ENCODE measurements at places on chromosomes 12 and 14.

- no peak for DNase-seq
Measured at GRCh38 chr12:131356485-131357184, 354.3 kb upstream of the SFSWAP start.

DNA sequence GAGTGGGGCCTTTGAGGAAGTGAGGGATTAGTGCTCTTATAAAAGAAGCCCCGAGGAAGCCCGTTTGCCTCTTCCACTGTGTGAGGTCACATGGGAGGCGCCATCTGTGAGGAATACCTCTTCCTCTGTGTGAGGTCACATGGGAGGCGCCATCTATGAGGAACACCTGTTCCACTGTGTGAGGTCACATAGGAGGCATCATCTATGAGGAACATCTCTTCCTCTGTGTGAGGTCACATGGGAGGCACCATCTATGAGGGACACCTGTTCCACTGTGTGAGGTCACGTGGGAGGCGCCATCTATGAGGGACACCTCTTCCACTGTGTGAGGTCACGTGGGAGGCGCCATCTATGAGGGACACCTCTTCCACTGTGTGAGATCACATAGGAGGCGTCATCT lies 69.7 kb downstream of the SLC24A4 start:
- no peak for DNase-seq

GRCh38 chr12:120118321-120119061 lies 1.9 kb upstream of the RAB35 start:
- DNase-seq, result no peak

DNA sequence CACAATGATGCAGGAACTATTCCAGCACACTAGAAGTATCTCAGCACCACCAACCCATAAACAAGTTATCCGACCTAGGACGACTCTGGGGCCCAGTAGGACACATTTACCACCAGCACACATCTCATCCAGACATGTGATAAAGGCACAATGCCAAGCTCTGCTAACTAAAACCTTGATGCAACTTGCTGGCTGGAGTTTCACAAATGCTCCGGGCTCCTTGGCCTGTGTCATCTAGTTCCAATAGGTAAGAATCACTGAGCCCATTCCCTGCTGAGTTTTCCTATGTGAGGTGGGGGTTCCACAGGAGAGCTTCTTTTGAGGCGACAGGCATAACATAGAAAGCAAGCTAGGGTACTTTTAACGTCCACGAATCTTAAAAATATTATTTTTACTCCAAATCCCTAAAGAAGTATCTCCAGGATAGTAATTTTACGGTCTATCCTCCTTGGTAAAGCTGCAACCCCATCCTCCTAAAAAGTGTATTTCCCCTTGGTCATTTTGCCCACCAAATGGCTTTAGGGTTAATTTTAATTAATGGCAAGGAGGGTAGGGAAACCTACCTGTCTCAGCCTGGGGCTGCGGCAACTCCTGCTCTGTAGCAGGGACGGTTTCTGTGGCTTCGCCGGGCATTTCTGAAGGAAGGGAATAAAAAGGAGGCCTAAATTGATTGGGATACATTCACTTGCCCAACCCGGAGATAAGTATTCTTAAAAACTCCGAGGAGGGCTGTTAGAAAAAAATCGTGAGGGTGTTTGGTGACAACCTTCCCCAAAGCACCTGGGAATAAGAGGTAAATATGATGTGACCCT lies 1.0 kb downstream of the NACA start:
- DNase-seq, result no peak

DNA sequence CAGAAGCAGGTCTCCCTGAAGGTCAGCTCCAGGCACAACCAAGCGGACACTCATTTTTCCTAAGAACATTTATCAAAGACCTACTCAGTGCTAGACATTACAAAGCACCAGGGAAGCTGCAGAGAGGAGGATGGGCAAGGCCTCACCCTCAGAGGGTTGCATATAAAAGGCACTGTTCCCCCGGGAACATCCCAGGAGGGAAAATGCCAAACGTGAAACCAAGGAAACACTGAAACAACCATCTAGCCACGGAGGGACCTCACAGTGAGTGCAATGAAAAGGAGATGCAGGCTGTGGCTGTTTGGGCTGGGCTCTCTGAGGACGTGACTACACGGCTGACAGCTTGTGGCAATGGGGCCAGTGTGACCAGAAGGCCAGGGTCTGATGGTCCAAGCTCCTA lies 117.4 kb upstream of the VASH1 start:
- DNase-seq, result no peak

- no peak for DNase-seq
Measured at GRCh38 chr14:66979101-66979974, 209.9 kb upstream of the GARIN2 start.

GRCh38 chr12:79998554-79998953 lies 63.7 kb upstream of the PPP1R12A start:
- no peak for DNase-seq

DNA sequence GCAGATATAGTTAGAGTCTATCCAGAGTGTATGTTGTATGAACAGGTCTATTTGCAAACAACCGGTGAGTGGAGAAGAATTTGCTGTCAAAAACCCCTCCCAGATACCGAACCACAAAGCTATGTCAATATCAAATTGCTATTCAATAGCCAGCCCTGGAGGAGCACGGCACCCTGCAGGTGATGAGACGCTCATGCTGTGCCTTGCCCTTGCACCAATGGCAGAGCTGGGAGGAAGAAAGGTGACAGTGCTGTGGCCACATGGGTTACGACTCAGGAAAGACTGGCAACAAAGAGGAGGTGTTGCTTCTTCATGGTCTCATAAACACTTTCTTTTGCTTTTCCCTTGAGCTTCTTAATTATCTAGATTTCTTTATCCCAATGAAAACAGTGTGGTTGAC lies 55.7 kb downstream of the PAX9 start:
- no peak for DNase-seq

GRCh38 chr12:74899031-74899829 lies 310.4 kb downstream of the KCNC2 start:
- DNase-seq, result no peak

DNA sequence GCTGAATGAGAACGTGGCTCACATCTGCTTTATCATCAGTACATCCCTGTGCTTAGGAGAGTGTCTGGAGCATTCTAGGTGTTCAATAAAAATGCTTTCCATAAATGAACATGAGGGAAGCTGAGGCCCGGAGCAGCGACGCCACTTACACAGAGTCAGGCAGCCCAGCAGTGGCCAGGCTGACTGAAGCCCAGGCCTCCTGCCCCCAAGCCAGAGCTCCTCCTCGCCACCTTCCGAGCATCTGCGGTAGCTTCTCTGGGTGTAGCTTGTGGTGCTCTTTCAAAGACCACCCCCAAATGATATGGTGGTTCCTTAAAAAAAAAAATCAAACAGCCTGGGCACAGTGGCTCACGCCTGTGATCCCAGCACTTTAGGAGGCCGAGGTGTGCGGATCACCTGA lies 88.8 kb downstream of the FBXL14 start:
- DNase-seq, result no peak

GRCh38 chr14:74921987-74922751 lies 891 bp downstream of the RPS6KL1 start:
- DNase-seq, result no peak

- DNase-seq, result no peak
Measured at GRCh38 chr14:74542056-74542685, 48.6 kb downstream of the ISCA2 start.

GRCh38 chr14:24673534-24674203 lies 39.7 kb upstream of the GZMB start:
- DNase-seq, result peak; percentile 66

- no peak for DNase-seq
Measured at GRCh38 chr14:72826039-72826438, 67.9 kb downstream of the DPF3 start.

- DNase-seq, result no peak
Measured at GRCh38 chr12:93500201-93500600, 32.9 kb downstream of the MRPL42 start.

DNA sequence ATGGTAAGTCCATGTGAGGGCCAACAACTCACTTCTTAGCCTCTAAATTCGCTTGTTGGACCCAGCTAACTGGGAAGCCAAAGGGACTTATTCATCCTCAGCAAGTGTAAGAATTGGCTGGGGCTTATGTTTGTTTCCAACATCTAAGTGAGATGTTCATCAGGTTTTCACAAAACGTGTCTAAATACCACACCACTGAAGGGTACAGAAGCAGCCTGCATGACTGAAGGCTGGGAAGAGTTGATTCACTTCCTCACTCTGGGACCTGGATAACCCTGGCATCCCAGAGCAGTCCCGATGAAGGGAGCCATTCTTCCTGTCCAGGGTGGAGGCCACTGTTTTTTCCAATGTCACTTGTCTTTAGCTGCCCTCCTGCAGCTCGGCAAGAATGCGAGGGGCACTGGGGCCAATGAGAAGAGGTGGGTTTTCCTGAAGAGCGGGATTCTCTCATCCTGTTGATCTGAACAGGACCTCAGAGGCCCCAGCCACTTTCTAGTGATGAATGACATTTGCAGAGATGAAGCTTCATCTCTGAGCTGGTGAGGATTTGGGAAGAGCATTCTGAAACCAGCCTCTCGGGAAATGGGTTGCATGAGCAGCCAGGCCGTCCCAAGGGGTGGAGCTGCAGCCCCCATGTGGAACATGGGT lies 12.2 kb upstream of the COL2A1 start:
- no peak for DNase-seq

DNA sequence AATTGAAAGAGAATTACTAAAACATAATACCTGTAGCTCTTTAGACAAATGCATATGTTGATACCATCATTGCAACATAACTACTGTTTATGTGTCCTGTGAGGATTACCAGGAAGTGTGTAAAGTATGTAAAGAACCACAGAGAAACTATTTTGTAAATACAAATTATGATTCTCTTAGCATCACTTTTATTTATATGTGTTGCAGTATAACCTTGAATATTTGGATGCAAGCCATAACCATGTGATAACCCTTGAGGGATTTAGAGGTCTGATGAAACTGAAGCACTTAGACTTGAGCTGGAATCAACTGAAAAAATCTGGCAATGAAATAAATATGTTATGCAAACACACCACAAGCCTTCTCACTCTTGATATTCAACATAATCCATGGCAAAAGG lies 77.5 kb downstream of the LRRC9 start:
- DNase-seq, result no peak

DNA sequence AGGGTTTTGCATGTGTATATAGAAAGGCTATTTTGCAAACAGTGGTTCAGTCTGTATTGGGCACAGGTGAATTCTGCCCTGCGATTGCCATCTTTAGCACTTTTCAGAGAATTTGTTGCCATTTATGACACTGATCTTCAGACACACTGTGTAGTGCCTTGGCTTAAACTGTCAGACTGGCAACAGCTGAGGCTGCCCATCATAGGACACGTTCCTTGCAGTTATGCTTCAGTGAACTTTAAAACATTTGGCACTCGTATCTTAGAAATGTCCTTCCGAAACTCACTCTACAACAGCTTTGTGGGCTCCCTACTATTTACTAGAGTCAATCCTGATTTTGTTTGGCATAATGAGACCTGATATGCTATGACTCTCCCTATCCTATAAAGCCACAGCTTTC lies 29.1 kb downstream of the AP5M1 start:
- DNase-seq, result no peak

- no peak for DNase-seq
Measured at GRCh38 chr12:121191151-121191550, 18.8 kb upstream of the P2RX4 start.
